SK-N-SH (cell line): ENCODE measurements at places on chromosomes 1 and 21. TPM values are rescaled to one million over a fixed set of nuclear protein-coding genes. Genes with fewer than 3 reads are reported as not detected.

GRCh38 chr1:206714331-206715058 is 29.8 kb downstream of the MAPKAPK2 start:
- H3K4me1 ChIP-seq = peaks cover 16% of the 10 kb centered on the region
- no peak overlapping the region for H3K27ac ChIP-seq
- no peaks in the 10 kb centered on the region for H3K36me3 ChIP-seq
- H3K27me3 ChIP-seq = no peaks in the 10 kb centered on the region
- no peak overlapping the region for H3K4me3 ChIP-seq
- DNase-seq = no peak

DNA sequence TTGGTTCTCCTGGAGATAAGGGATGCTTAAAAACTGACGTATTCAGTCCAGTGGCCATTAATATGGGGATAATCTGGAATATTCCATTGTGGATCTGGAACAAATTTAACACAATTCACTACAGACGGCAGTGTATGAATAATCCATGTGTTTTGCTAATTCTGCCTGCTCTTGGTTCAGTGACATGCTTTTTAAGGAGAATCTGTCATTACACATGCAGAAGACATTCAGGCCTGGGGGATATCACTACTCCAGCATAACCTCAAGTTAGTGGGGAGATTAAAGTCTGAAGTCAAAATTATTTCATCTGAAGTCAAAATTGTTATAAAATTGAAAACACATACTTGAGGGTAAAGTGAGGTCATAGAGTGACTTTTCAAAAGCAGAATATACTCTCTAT is 789.3 kb downstream of the USP25 start:
- H3K27ac ChIP-seq = no peak overlapping the region
- H3K27me3 ChIP-seq = no peaks in the 10 kb centered on the region
- no peaks in the 10 kb centered on the region for H3K36me3 ChIP-seq
- H3K4me3 ChIP-seq = no peak overlapping the region

S100A3 gene
- polyA plus RNA-seq = 11.8 and 13.1 TPM in 2 replicates

DNA sequence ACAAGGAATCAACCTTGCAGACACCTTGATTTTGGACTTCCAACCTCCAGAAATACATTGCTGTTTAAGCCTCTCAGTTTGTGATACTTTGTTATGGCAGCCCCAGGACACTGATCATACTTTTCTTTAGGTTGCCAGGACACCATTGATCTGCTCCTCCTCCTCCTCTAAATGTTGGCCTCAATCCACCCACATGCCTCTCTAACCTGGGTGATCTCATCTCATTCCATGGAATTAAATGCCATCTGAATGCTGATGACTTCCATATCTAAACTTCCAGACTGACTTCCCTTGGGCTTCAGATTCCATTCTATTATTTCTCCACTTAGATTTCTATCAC is 7.4 kb upstream of the PPP1R15B start:
- H3K27me3 ChIP-seq = no peaks in the 10 kb centered on the region
- H3K27ac ChIP-seq = peak overlapping the region; percentile 99
- no peaks in the 10 kb centered on the region for H3K36me3 ChIP-seq
- peaks cover 11% of the 10 kb centered on the region; the same call in 1 of the 2 replicates for H3K4me1 ChIP-seq

GBP6 gene
- not detected in 2 replicates for polyA plus RNA-seq

DNA sequence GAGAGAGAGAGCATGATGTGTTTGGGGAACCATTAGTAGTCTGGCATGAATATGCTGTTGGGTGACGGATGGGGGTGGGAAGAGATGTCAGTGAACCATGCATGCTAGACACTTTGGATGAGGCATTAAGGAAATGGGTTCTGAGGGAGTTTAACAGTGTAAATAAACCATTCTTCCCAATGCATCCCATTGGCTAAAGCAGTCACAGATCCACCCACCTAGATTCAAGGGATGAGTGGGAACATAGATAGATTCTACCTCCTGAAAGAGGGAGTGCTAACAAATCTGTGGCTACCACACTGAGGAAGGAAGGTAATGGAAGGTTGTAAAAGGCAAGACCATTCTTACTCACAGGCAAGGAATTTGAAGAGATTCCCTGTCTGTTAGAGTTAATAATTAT is 129.8 kb upstream of the CACNA1E start:
- no peaks in the 10 kb centered on the region for H3K36me3 ChIP-seq
- DNase-seq = no peak
- H3K27me3 ChIP-seq = no peaks in the 10 kb centered on the region; the same call in 1 of the 2 replicates
- H3K4me1 ChIP-seq = no peaks in the 10 kb centered on the region
- no peak overlapping the region for H3K27ac ChIP-seq
- no peak overlapping the region for H3K4me3 ChIP-seq

SLC2A5 gene
- polyA plus RNA-seq = 0.02 TPM in 2 replicates

DNA sequence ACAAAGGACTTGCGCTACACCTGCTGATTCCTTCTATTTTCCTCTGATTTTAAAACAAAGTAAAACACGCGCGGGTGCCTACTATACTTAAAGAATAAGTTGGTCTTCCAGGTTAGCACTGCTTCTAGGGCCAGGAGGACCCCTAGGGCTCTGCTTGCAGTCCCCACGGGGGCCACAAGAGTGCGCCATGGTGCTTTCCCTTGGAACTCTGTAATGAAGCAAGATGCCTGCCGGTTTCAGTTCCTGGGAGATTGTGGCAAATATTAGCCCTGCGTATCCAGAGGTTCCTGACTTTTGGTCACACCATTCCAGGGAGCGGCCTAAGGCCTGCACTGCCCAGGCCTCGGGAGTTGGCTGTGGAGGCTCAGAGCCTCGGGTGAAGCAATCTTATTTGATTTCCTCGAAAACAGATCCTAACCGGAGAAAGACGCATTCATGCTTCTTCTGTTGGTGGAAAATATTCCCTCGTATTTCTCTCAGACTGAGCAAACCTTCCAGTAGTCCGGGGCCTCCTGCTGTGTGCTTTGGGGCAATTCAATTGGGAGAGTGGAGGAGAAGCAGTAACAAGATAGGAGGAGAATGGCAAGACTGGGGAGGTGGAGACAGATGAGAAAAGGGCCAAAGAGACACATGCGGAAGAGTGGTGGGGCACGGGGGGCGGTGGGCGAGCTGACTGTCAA is 25.3 kb downstream of the ADAM30 start:
- DNase-seq = peak; percentile 70
- peaks cover 27% of the 10 kb centered on the region for H3K4me1 ChIP-seq
- H3K36me3 ChIP-seq = no peaks in the 10 kb centered on the region
- no peak overlapping the region for H3K27ac ChIP-seq
- H3K27me3 ChIP-seq = no peaks in the 10 kb centered on the region

ZMYND12 gene
- polyA plus RNA-seq = 0.18 and 0.45 TPM in 2 replicates

IGSF5 gene
- polyA plus RNA-seq = 0.08 TPM in 1 of 2 replicates, not detected in the other

CD247 gene
- polyA plus RNA-seq = 0.08 TPM in 1 of 2 replicates, not detected in the other

DNA sequence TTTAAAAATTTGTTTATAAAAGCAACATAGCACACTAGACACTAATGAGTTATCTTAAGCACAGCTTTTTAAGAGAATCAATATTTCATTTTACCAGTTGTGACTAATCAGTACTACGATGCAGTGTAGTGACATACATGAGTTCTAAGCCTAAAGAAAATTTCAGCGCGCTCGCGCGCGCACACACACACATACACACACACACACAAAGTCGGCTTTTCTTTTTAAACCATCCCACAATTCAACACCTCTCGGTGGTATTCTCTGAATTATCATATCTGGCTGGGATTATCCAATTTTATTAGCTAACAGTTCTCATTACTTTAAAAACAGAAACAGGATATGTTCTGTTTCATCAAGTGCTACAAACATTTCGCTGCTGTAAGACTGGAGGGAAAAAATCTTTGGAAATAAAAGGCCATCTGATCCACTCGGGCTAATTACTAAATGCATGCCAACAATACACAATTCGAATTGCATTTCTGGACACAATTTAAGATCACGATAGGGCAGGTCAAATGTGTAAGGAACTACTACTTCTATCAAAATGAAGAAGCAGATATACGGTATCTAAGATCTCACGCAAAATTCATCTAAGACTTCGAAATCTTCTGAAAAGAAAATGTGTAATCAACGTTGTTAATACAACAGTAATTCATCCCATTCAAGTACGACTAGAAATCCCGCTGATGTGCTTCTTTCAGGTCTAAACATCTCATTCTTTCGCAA is 1.2 kb downstream of the TUT4 start:
- H3K4me3 ChIP-seq = peak overlapping the region; percentile 95
- no peaks in the 10 kb centered on the region; the same call in none of the 2 replicates for H3K4me1 ChIP-seq
- H3K27ac ChIP-seq = peak overlapping the region; percentile 95
- no peak for DNase-seq
- no peaks in the 10 kb centered on the region for H3K27me3 ChIP-seq
- H3K36me3 ChIP-seq = no peaks in the 10 kb centered on the region

GRCh38 chr1:39657923-39658485 is 13.9 kb downstream of the NT5C1A start:
- H3K27me3 ChIP-seq = peaks cover 4% of the 10 kb centered on the region; the same call in 1 of the 2 replicates
- H3K4me1 ChIP-seq = peaks cover 84% of the 10 kb centered on the region
- H3K4me3 ChIP-seq = peak overlapping the region; percentile 53; the same call in 1 of the 2 replicates
- H3K27ac ChIP-seq = peak overlapping the region; percentile 100

GRCh38 chr1:204439621-204440375 is 28.2 kb upstream of the PPP1R15B start:
- peaks cover 22% of the 10 kb centered on the region for H3K4me1 ChIP-seq
- no peaks in the 10 kb centered on the region for H3K27me3 ChIP-seq
- DNase-seq = no peak
- no peak overlapping the region for H3K4me3 ChIP-seq
- H3K27ac ChIP-seq = no peak overlapping the region

DNA sequence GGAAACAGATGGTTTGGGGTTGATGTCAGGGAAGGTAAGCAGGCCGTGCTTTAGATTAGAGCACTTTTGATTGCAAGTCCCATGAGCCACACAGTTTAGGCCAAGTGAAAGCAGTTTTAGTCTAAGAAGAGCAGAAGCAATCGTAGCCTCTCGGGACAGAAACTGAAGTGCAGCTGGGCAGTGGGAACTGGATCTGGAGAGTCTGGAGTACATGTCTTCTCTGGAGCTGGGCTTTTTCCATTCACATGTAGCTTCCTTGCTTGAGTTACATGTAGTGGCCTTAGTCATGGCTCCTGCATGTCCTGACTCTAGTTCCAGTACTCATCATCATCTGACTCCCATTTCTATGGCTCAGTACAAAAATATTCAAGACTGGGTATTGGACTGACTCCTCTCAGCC is 16.7 kb downstream of the CAMTA1 start:
- H3K4me1 ChIP-seq = peaks cover 4% of the 10 kb centered on the region; the same call in 1 of the 2 replicates
- H3K27me3 ChIP-seq = no peaks in the 10 kb centered on the region
- DNase-seq = no peak
- H3K4me3 ChIP-seq = no peak overlapping the region
- H3K36me3 ChIP-seq = no peaks in the 10 kb centered on the region

TNFRSF25 gene
- 20.8 TPM in 2 replicates for polyA plus RNA-seq

DNA sequence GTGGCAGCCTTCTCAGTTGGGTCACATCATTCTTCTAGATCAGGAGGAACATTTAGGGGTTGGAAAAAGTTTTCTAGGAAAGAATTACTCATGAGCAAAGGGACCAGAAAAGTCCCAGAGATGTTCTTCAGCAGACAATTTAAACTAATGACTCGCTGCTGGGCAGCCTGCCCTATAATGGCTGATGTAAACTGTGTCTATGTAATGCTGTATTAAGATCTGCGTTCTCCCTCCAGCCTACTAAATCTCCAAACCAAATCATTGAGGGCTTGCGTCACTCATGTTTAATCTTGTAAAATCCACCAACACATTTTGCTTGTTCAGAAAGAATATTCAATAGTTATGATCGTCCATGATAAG is 92.1 kb downstream of the LRRC8C start:
- no peaks in the 10 kb centered on the region for H3K36me3 ChIP-seq
- peak overlapping the region; percentile 60 for H3K27ac ChIP-seq
- peaks cover 6% of the 10 kb centered on the region for H3K4me1 ChIP-seq
- no peak for DNase-seq
- H3K4me3 ChIP-seq = no peak overlapping the region

DNA sequence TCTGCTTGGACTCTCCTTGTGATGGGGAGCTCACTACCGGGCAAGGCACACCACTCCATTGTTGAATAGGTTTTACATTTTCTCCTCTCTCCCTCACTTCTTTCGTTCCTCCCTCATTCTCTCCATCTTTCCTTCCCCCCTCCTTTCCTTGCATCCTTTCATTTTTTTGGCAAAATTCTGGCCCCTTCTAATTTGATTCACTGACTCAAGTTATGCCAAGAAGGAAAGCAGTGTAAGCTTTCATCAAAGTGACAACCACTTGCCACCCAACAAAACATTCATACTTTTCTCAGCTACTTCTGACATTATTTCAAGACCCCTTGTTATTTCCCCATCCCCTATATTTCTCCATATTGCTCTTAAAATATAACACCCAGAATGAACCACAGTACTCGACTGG is 68.4 kb downstream of the CACNA1E start:
- no peaks in the 10 kb centered on the region for H3K4me1 ChIP-seq
- no peaks in the 10 kb centered on the region for H3K27me3 ChIP-seq
- H3K4me3 ChIP-seq = no peak overlapping the region
- DNase-seq = no peak

DNA sequence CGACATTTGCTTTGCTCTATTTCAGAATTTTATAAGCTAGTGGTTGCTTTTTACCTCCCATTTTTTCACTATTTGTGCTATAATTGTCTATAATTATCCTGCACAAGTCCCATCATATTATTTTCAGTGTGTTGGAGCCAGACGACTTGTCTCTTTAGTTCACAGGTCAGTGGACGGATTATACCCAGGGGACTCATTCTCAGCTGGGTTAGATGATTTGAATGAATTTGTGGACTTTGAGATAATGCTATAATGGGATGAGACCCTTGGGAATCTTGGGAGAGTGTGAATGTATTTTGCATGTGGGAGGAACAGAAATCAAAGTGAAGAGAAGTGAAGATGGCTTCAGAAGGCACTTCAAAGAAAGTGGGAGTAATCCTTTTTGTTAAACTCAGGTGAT is 31.5 kb upstream of the KCNK1 start:
- H3K4me1 ChIP-seq = no peaks in the 10 kb centered on the region
- no peaks in the 10 kb centered on the region for H3K27me3 ChIP-seq
- no peaks in the 10 kb centered on the region for H3K36me3 ChIP-seq
- no peak overlapping the region for H3K4me3 ChIP-seq
- H3K27ac ChIP-seq = no peak overlapping the region

GRCh38 chr1:51433972-51434510 is 85.0 kb downstream of the EPS15 start:
- no peak overlapping the region for H3K4me3 ChIP-seq
- DNase-seq = no peak
- H3K27me3 ChIP-seq = no peaks in the 10 kb centered on the region
- H3K36me3 ChIP-seq = peaks cover 23% of the 10 kb centered on the region
- H3K4me1 ChIP-seq = peaks cover 9% of the 10 kb centered on the region; the same call in 1 of the 2 replicates
- H3K27ac ChIP-seq = peak overlapping the region; percentile 30; the same call in 1 of the 2 replicates

SLAMF8 gene
- not detected in 2 replicates for polyA plus RNA-seq

- no peak overlapping the region for H3K4me3 ChIP-seq
- peaks cover 8% of the 10 kb centered on the region; the same call in 1 of the 2 replicates for H3K36me3 ChIP-seq
- H3K4me1 ChIP-seq = no peaks in the 10 kb centered on the region
- no peak overlapping the region for H3K27ac ChIP-seq
- H3K27me3 ChIP-seq = no peaks in the 10 kb centered on the region
These were observed 75.4 kb downstream of the CEP170 start for GRCh38 chr1:243179720-243180119.

AGPAT3 gene
- 35.3 and 40.0 TPM in 2 replicates for polyA plus RNA-seq

GRCh38 chr1:71312545-71312944 is 231.7 kb upstream of the ZRANB2 start:
- H3K27ac ChIP-seq = no peak overlapping the region
- no peaks in the 10 kb centered on the region for H3K27me3 ChIP-seq
- no peaks in the 10 kb centered on the region for H3K4me1 ChIP-seq
- no peaks in the 10 kb centered on the region for H3K36me3 ChIP-seq
- no peak for DNase-seq

VAV3 gene
- 0.02 TPM in 1 of 2 replicates, not detected in the other for polyA plus RNA-seq

SLAMF7 gene
- not detected in 2 replicates for polyA plus RNA-seq
